ENCODE measurements at places on chromosomes 11 and 22. TPM values are rescaled to one million over a fixed set of nuclear protein-coding genes. Genes with fewer than 3 reads are reported as not detected.
A peak's percentile ranks its signal among the peaks of the same experiment; 100 is the strongest.

The SMTNL1 gene
- total RNA-seq, result not detected

DNA sequence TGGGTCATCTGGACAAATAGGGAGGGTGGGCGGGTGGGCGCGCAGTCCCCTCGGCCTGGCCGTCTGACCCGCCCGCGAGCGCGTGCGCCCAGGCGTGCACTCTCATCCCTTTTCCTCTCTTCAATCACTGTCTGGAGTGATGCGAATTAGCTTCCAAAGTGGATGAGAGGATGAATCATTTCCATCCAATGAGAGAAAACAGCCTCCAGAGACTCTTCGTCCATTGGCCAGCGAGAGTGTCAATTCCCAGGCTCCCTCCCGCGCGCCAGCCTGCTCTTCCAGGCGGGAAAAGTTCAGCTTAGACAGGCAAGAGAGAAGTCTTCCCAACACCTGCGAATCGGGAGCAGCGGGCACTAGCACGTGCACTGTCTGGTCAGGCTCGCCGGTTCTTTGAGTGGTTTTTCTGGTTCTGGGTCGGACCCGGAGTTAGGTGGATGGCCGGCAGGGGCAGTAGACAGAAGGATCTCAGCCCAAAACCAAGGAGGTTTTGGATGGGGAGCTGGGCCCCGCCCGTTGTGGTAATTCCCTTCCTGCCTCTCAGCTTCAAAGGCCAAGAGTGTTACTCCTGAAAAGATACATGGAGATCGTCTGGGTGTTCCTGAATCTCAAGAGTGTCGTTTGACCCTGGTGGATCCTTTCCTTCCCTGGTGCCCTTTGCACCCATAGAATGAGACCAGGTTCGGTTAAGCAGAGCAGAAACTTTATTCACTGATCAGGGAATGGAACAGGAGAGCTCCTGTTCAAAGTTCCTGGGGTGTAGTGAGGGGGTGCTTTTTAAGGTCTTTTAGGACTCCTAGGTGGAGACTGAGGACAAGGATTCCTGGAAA lies 33.4 kb upstream of the GLYATL1 start:
- no peak overlapping the region for H3K27ac ChIP-seq
- no peak for DNase-seq
- no peaks in the 10 kb centered on the region for H3K36me3 ChIP-seq
- peaks cover 64% of the 10 kb centered on the region for H3K27me3 ChIP-seq
- no peaks in the 10 kb centered on the region for H3K4me1 ChIP-seq

- DNase-seq, result no peak
- H3K27me3 ChIP-seq, result peaks cover 2% of the 10 kb centered on the region
- H3K4me3 ChIP-seq, result no peak overlapping the region
Measured at GRCh38 chr11:109956124-109956793, 136.9 kb upstream of the ZC3H12C start.

DNA sequence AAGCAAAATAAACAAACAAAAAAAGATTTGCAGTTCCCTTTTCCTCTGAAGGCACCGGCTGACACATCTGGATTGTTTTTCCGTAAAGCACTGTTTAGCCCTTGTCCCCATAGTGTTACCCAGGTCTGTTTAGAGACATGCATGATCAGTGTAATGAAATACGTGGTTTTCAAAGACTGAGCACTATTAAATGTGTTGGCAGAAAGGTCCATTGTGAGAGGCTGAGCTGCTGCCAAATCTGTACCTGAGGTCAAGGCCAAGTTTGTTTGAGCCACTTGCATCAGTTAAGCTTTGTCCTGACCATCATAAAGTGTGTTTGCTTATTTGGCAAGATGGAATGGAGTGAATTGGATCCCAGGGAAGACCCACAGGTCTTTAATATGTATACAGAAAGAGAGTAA lies 26.3 kb downstream of the CTR9 start:
- no peak overlapping the region for H3K27ac ChIP-seq
- H3K4me3 ChIP-seq, result no peak overlapping the region
- no peak for DNase-seq
- peaks cover 38% of the 10 kb centered on the region for H3K36me3 ChIP-seq
- H3K27me3 ChIP-seq, result no peaks in the 10 kb centered on the region

GRCh38 chr11:34300926-34301295 lies 56.9 kb downstream of the ABTB2 start:
- H3K27ac ChIP-seq, result no peak overlapping the region
- no peaks in the 10 kb centered on the region for H3K36me3 ChIP-seq
- H3K4me1 ChIP-seq, result no peaks in the 10 kb centered on the region

DNA sequence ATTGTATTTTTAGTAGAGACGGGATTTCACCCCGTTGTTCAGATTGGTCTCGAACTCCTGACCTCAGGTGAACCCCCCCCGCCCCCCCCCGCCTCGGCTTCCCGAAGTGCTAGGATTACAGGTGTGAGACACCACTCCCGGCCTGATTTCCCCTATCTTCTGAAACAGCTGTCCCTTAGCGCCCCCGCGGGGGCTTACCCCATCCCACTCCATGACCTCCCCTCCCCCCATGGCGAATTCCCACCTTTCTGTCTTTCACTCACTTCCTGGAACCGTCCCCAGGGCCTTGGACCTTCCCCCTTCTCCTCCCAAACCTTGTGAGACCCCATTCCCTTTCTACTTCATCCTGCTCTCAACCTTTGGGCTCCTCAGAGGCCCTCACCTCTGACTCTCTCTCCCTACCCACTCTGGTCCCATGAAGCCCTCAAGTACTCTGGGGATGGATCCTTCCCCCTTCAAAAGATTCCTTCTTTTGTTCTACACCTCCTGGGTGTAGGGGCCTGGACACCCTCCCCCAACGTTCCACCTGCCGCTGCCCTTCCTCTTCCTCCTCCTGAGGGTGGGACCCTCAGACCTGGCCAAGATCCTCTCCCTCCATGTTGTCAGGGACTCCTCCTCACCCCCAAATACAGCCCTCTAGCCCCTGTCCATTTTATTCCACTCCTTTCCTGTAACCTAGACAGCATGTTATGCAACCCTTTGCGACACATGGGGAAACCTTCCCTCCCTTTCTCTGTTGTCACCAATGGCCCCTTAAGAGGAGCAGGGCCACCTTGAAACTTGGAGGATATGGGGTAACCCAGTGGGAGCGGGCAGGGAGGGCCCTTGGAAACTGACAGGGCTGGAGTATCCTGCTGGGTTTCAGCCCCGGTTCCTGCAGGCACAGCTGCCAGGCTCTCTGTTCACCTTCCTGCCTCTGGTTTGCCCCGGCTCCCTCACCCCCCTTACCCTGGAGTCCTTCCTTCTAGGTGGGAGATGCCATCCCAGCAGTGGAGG lies 1.1 kb downstream of the PRDX5 start:
- DNase-seq, result no peak
- H3K4me1 ChIP-seq, result peaks cover 26% of the 10 kb centered on the region
- H3K4me3 ChIP-seq, result peak overlapping the region; percentile 97
- H3K36me3 ChIP-seq, result peaks cover 35% of the 10 kb centered on the region

The RPS25 gene
- 1,820 TPM for total RNA-seq

GRCh38 chr11:17991783-17992433 lies 20.9 kb downstream of the SERGEF start:
- H3K4me1 ChIP-seq, result no peaks in the 10 kb centered on the region
- peak; percentile 63 for DNase-seq
- no peak overlapping the region for H3K4me3 ChIP-seq
- H3K27ac ChIP-seq, result no peak overlapping the region

DNA sequence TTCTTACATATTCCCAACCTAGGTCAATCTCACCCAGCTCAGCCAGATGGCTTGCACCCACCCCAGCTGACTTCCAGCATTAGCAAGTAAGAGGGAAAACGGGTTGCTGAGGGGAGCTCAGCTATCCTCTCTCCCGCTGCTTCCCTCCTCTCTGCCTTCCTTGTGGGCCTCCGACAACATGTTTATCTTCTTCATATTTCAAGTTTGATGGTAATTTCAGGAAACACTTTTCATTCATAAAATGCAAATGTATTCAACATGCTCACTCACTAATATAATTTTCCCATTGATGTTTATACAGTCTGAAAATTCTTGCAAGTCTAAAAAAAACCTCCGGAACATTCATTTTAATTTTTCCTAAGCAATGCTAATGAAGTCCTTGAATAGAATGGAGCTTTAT lies 372.5 kb upstream of the B3GAT1 start:
- DNase-seq, result no peak
- H3K36me3 ChIP-seq, result no peaks in the 10 kb centered on the region
- H3K4me3 ChIP-seq, result no peak overlapping the region
- H3K4me1 ChIP-seq, result no peaks in the 10 kb centered on the region
- H3K27me3 ChIP-seq, result peaks cover 22% of the 10 kb centered on the region

GRCh38 chr11:2154889-2155288 lies 6.1 kb downstream of the INS start:
- H3K36me3 ChIP-seq, result no peaks in the 10 kb centered on the region
- H3K4me3 ChIP-seq, result no peak overlapping the region
- H3K4me1 ChIP-seq, result peaks cover 6% of the 10 kb centered on the region
- no peak overlapping the region for H3K27ac ChIP-seq
- DNase-seq, result no peak

GRCh38 chr22:36822581-36822980 lies 5.7 kb upstream of the PVALB start:
- H3K36me3 ChIP-seq, result no peaks in the 10 kb centered on the region
- peaks cover 28% of the 10 kb centered on the region for H3K27me3 ChIP-seq
- H3K4me1 ChIP-seq, result peaks cover 1% of the 10 kb centered on the region

DNA sequence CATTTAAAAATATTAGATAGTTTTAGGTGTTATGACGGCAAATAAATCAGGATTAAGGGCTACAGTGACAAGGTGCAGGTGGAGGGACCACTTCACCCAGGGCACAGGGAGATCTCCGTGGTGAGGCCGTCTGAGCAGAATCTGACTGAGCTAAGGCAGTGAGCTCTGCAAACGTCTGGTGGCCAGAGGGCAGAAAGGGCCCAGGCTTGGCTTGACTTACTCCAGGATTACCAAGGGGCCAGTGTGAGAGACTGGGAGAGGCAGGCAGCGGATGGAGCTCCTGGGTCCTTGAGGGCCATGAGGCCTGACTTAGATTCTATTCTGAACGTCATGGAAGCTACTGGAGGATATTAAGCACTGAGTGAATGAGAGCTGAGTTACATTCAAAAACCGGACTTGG lies 125.9 kb upstream of the B3GAT1 start:
- H3K27ac ChIP-seq, result no peak overlapping the region
- peaks cover 18% of the 10 kb centered on the region for H3K27me3 ChIP-seq
- no peaks in the 10 kb centered on the region for H3K36me3 ChIP-seq
- no peak overlapping the region for H3K4me3 ChIP-seq

- H3K36me3 ChIP-seq, result no peaks in the 10 kb centered on the region
- DNase-seq, result no peak
- H3K27ac ChIP-seq, result no peak overlapping the region
- H3K4me3 ChIP-seq, result no peak overlapping the region
Measured at GRCh38 chr22:50081426-50082196, 3.6 kb downstream of the MLC1 start.

DNA sequence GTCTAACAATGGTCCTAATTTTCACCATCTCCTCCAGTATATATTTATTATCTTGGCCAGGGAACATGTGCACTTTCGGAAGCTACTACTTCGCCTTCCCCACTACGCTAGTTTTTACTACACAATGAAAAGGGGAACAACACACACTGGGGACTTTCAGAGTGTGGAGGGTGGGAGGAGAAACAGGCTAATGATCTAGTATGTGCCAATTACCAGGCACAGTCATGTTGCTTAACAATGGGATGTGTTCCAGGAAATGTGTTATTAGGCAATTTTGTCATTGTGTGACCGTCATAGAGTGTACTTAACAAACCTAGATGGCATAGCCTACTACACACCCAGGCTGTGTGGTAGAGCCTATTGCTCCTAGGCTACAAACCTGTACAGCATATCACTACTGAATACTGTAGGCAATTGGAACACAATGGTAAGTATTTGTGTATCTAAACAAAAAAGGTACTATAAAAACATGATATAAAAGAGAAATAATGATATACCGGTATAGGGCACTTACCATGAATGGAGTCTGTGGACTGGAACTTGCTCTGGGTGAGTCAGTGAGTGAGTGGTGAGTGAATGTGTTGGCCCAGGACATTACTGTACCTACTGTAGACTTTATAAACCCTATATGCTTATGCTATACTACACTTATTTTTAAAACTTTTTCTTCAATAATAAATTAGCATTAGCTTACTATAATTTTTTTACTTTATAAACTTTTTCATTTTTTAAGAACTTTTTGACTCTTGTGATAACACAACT lies 20.1 kb upstream of the CUL5 start:
- no peak overlapping the region for H3K4me3 ChIP-seq
- no peak for DNase-seq
- H3K27ac ChIP-seq, result no peak overlapping the region
- H3K4me1 ChIP-seq, result no peaks in the 10 kb centered on the region

DNA sequence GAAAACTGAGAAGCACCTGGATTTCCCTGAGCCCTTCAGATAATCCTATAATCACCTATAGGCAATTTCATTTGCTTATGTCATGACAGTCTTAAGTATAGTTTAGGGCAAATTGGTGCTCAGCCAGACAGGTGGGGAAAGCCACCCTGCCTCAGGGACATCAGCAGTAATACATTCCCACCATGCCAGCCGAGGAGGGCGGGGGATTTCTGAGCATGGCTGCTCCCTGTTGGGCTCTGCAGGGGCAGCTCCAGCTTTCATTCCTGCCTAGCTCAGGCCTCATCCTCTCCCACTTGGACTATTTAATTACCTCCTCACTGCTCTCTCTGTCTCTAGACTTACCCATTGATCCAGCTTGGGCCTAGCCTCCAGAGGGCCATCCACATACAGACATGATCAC lies 9.0 kb upstream of the DRD2 start:
- DNase-seq, result no peak
- no peak overlapping the region for H3K4me3 ChIP-seq
- H3K27me3 ChIP-seq, result peaks cover 21% of the 10 kb centered on the region

- peaks cover 15% of the 10 kb centered on the region for H3K4me1 ChIP-seq
- no peak overlapping the region for H3K27ac ChIP-seq
- no peak overlapping the region for H3K4me3 ChIP-seq
- no peak for DNase-seq
- no peaks in the 10 kb centered on the region for H3K36me3 ChIP-seq
Measured at GRCh38 chr11:2535673-2536439, 91.0 kb downstream of the KCNQ1 start.
